SIG-M5 (cell line): ENCODE measurements at places on chromosomes 2 and 18.

- no peak for DNase-seq
Observed at GRCh38 chr18:78390348-78390951, 589.2 kb upstream of the SALL3 start.

DNA sequence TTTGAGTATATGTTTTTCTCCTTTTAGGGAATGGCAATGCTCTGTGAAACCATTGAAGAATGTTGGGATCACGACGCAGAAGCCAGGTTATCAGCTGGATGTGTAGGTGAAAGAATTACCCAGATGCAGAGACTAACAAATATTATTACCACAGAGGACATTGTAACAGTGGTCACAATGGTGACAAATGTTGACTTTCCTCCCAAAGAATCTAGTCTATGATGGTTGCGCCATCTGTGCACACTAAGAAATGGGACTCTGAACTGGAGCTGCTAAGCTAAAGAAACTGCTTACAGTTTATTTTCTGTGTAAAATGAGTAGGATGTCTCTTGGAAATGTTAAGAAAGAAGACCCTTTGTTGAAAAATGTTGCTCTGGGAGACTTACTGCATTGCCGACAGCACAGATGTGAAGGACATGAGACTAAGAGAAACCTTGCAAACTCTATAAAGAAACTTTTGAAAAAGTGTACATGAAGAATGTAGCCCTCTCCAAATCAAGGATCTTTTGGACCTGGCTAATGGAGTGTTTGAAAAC, 82.3 kb downstream of the ACVR2A start:
- no peak for DNase-seq

DNA sequence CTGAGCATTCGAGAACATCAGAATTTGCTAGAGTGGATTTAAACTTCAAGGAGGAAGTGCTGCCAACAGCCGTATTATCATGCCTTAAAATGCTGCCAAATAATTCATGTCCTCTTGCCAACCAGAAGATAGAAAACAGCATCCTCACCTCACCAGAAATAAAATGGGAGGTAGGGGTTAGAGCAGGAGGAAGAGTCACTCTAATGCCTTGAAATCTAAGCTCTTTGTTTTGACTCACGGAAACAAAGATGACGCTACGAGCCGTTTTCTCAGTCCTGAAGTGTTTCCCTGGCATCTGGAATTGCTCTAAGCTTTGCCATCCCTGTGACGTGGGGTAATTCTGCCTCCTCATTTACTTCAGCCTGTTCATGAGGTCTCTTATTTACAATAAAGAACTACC, 97.1 kb downstream of the PRPF40A start:
- DNase-seq: no peak

DNA sequence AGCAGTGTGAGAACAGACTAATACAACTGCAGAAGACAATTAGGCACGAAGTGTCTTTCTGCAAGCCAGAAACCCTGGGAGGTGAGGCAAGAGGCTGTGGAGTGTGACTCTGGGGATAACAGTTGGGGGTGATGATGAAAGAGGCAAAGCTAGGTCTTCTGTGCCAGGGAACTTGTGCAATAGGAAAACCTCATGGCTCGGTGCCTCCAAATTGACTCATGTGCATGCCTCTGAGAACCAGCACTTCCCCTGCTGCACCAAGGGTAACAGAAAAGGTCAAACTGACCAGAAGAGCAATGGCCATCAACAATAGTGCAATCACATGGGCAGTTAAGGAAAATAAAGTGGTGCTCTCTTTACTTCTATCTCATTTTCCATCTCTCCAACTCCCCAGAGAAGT, 136.4 kb downstream of the SCG2 start:
- DNase-seq: peak; percentile 93

DNA sequence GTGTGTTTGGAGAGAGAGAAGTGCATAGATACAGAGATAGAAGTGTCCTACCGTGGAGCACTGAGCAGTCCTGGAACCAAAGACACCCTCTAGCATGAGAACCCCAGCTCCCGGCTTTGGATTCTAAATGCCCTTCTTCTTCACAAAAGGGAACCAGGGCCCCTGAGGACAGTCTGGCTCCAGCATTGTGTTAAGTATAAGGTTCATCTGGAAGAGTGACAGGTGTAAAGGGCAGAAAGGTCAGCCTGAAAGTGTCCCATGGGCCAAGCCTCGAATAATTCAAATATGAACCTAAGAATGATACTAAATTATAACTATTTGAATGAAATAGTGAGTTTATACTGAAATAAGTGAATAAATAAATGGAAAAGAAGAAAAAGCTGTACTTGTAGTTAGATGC, 109.7 kb downstream of the SNTG2 start:
- DNase-seq: no peak

GRCh38 chr18:21857871-21858270, 117.3 kb downstream of the MIB1 start:
- no peak for DNase-seq

GRCh38 chr2:1603521-1603920, 140.8 kb downstream of the PXDN start:
- no peak for DNase-seq

DNA sequence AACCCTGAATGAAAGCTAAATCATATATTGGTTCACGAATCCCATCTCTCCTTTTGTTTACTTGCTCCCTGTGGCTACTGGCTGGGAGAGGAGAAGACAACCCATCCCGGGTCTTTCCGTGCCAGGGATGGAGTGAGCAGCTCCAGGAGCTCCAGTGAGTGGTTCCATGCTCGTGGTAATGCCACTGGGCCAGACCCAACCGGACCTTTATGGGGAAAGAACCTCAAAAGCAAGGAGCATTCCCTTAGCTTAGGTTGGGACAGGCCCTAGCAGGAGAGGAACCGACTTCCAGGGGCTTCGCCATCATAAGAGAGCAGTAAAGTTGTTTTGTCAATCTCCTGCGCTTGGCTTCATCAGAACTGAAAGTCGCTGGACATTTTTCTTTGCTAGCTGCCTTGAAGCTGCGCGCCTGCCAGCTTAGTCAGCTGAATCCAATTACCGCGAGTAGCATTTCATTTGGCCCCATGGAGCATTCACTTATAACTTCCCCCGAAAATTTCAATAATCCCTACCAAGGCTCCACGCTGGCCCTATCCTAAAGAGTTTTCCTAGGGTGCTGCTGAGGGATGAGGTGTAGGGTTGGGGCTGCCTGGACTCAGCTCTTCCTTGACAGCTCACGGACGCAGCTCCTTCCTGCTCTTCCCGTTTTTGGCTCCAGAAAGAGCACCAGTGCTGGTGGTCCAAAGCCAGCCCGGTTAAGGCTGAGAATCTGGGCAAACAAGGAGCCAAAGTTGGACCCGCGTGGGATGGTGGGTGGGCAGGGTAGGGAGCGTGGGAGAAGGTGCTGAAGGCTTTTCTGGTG, 4.9 kb downstream of the HOXD3 start:
- no peak for DNase-seq

- no peak for DNase-seq
Observed at GRCh38 chr2:118183381-118183780, 95.1 kb downstream of the INSIG2 start.

- no peak for DNase-seq
Observed at GRCh38 chr2:74877376-74877775, 43.4 kb downstream of the HK2 start.

DNA sequence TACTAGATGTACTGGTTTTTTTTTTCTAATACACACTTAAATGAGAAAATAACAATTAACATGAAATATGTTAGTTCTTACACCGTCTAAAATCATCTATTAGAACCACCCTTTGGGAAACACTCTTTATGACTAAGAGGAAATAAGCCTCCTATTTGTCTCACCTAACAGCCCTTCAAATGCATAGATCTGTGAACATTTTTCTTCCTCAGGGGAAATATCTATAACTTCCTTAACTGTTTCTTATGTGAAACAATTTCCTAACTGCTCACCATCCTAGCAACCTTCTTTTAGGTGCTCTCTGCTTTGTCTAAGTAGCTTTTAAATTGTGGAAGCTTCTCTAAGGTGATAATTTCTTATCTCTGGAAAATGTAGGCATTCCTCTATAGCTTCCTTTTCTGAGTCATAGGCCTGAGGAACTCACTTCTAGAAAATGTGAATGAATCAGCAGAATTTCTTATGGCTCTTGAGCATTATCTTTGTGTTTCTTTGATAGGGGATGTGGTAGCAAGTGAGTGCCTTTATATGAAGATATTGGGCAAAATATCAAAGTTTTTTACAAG, 56.1 kb downstream of the CNTNAP5 start:
- DNase-seq: no peak

GRCh38 chr2:98772536-98772935, 41.6 kb upstream of the MGAT4A start:
- DNase-seq: no peak

- no peak for DNase-seq
Observed at GRCh38 chr2:14910654-14911053, 278.1 kb downstream of the LRATD1 start.

DNA sequence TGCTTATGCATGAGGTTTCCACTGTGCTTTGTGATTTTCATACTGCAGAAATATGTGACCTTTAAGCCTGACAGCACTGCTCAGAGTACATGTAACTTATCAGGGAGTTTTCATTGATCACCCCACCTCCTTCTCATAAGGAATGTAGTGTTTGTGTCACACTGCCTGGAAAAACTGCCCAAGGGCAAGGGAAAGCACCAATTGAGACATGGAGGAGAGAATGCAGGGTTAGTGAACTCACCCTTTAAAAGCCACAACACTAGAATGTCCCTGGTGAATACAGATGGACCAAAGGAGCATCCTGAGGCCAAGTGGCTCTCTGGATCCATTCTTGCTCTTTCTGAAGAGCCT, 147.2 kb upstream of the SPATS2L start:
- no peak for DNase-seq

DNA sequence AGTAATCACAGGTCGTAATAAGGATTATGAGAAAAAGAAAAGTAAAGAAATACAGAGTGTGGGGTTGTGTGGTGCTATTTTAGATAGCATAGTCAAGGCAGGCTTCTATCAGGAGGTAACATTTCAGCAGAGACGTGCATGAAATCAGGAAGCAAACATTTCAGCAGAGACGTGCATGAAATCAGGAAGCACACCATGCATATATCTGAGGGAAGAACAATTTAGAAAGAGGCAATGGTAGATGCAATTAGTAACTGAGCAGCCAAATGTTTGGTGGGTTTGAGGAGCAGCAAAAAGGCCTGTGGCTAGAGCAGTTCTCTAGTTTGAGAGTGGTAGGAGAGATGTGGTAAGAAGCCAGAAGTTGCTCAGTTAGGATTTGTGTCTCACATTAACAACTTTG, 713.7 kb downstream of the ADCYAP1 start:
- DNase-seq: no peak

DNA sequence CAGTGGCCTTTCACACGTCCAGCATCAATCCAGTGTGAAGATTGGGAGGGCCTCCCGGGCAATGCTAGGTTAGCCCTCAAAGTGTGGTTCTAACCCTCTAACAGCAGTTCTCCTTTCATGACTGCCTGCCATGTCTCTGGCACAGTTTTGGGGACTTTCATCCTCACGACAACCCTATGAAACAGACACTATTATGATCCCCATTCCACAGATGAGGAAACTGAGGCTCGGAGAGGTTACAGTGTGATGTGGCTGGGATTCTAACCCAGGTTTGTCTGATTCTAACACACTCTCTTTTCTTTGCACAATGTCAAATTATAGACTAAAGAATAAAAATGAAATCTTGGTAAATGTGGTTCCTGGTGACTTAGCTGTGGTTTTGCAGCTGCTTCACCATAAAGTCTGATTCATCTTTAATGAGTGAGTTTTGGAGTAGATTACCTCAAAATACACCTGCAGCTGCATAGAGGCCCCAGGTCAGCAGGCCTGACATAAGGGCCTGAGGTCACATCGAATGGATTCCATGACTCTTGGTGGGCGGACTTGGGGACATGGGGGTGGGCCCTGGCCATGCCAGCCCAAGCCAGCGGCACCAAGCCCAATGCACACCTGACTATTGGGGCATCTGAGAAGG, 214.4 kb downstream of the GLI2 start:
- no peak for DNase-seq

GRCh38 chr2:173184031-173185004, 108.7 kb downstream of the MAP3K20 start:
- no peak for DNase-seq

GRCh38 chr2:135786823-135787222, 45.2 kb downstream of the UBXN4 start:
- no peak for DNase-seq

GRCh38 chr2:65744477-65745200, 312.2 kb upstream of the SPRED2 start:
- DNase-seq: no peak

GRCh38 chr2:191158193-191158592, 7.4 kb upstream of the STAT4 start:
- DNase-seq: no peak

DNA sequence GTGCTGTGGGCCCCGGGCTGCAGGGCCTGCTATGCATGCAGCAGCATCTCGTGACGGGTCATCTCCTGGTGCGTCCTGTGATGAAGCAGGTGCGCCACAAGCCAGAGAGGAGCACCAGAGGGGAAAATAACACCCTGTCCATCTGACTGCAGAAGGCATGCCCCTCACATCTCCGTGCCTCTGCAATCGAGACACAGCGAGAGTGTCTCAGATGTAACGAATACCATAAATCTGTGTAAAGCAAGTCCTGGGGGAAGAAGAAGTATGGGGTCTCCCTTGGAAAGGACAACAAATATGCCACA, 137.5 kb downstream of the PTGR3 start:
- DNase-seq: no peak

DNA sequence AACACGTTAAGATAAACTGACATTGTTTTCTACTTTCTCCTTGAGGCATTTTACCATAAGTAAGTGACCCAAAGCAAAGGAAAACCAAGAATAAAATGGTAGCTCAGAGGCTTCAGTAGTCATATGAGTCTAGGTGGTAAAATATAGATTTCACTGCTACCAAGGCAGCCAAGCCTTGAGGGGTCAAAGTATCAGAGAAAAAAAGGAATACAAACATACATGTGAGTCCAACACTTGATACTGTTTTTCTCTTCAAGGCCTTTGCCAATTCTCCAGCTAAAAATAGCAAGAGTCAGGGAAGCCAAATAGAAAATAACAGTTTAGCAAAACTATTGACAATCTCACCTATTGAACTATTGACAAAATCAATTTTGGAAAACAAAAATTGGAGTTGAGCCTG, 925.9 kb downstream of the BCL11A start:
- DNase-seq: no peak

- DNase-seq: no peak
Observed at GRCh38 chr2:165002638-165003037, 47.3 kb upstream of the SLC38A11 start.

DNA sequence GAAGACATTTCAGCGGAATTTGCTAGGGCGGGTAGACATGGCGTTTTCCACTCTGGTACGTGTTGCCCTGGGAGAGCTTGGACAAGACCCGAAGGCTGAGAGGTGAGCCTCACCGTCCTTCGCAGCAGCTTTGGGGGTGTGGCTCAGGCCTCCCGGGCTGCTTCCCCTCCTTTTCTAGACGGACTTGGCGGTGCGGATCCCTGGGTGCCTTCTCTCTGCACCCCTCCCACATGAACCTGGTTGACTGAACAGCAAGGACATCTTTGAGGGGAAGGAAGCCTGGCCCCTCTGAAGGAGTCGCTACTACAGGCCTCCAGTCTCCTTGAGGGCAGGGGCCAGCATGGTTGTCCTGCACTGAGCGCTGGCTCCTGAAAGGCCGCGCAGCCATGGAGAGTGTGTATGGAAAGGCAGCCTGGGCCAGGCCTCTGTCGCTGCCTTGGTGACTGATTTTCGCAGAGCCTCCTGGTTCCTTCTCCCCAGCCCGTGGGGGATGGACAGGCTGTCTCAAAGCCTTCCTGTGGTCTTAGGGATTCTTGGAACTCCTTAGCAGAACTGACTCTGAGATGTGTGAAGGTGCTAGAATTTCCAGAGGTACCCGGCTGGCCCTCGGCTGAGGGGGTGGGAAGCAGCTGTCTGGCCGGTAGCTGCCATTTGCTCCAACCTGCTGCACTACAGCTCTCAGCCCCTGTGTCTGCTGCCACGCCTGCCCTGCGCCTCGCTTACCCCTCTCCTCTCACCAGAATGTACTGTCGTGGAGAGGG, 9.9 kb downstream of the CNNM4 start:
- no peak for DNase-seq
